ENCODE measurements at places on chromosomes 6 and 20.

GRCh38 chr20:63915471-63915870 lies 20.5 kb downstream of the DNAJC5 start:
- DNase-seq: no peak

DNA sequence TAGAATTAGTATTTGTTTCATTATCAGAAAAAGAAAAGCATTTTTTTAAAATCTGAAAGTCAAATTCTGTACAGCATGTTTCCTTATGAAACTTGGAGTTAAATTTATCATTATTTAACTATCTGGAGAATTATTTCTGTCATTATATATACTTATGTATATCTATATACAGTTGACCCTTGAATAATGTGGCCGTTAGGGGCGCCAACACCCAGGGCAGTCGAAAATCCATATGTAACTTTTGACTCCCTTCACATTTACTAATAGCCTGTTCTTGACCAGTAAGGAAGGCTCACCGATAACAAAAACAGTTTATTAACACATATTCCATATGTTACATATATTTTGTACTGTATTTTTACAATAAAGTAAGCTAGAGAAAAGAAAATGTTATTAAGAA lies 341.2 kb downstream of the ADGRB3 start:
- DNase-seq: no peak

DNA sequence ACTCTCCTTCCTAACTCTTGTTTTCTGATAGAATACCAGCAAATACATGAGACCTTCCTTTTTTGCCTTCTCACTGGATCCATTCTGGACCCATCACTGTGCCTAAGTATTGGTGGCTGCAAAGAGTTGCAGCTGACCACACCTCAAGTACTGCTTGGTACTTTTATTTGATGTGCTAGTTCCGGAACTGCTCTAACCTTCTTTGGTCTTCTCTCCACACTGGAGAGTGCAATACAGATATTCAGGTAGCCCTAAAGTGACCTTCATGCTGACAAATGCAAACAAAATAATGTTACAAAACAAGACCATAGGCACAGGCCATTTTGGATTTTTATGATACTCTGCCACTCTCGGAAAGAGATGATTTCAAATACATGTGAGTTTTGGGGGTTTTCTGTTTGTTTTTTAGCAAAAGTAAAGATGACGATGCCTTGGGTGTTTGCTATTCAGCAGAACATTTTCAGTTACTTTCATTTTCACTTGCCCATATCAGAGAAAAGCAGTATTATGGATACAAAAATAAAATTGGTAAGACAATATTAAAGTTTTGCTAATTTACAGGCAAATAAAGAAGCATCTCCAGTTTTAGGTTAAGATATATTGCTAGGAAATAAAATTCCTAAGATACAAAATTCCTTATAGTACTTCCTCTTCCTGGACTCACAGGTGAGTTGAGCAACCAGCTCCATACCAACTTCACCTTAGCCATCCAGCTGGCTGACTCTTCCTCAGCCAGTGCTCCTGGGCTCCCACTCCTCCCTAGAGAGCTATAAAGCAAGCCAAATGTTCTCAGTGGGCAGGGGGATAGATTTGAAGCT lies 42.0 kb downstream of the PTPRK start:
- no peak for DNase-seq

GRCh38 chr20:42572320-42573016 lies 617.2 kb downstream of the PTPRT start:
- DNase-seq: no peak

- peak; percentile 44 for DNase-seq
Measured at GRCh38 chr6:127514773-127515227, 4.3 kb downstream of the MTCL3 start.

DNA sequence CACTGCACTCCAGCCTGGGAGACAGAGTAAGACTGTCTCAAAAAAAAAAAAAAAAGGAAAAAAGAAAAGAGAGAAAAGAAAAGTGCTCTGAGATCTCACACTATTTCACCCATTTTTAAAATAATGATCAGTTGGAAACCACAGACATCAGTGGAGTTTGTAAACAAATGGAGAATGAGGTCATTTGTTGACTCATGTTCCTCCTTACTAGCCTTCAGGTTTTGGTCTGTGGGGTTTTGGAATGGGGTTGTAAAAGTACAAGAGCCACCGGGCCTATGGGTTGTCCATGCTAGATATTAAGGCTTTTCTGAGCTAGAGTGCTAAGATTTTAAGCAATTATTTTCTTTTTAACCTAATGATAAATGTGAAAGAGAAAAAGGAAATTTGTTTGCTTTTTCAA lies 104.4 kb upstream of the PRL start:
- no peak for DNase-seq

DNA sequence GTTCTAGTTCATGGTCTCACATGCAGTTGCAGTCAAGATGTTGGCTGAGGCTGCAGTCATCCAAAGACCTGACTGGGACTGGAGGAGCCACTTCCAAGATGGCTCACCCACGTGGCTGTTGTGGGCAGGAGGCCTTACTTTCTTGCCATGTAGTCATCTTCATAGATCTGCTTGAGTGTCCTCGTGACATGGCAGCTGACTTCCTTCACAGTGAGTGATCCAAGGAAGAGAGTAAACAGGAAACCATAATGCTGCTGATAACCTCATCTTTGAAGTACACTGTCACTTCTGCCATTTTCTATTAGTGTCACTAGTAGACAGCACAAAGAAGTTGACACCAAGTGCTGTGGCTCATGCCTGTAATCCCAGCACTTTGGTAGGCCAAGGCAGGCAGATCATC lies 40.1 kb upstream of the AKIRIN2 start:
- DNase-seq: no peak

GRCh38 chr6:70163795-70164194 lies 139.1 kb downstream of the COL9A1 start:
- DNase-seq: no peak

DNA sequence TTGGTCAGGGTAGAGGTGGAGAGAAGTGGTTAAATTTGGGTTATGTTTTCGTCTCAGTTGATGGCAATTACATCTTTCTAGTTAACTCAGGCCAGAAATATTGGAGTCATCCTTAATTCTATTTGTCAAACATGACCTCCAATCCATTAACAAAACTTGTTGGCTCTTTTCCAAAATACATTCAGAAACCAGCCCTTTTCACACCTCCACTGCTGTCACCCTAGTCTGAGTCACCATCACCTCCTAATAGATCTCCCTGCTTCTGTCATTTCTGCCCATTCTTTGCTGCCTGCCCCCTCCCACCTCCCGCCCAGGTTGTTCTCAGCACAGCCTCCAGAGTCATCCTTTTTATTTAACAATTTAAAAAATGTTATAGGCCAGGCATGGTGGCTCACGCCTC lies 3.0 kb upstream of the ABCF1 start:
- no peak for DNase-seq

- DNase-seq: no peak
Measured at GRCh38 chr6:156175971-156176421, 601.2 kb upstream of the ARID1B start.

- no peak for DNase-seq
Measured at GRCh38 chr20:33859751-33860150, 48.6 kb downstream of the CHMP4B start.

Measured in activated naive CD4-positive, alpha-beta T cell treated with anti-CD3 and anti-CD28 coated beads, Interleukin-2, amount 50 U/mL, for 72 hours (primary cell).